CD4-positive, alpha-beta T cell treated with Interferon gamma for 1 hour (primary cell): ENCODE measurements at places on chromosomes 7 and 10.

DNA sequence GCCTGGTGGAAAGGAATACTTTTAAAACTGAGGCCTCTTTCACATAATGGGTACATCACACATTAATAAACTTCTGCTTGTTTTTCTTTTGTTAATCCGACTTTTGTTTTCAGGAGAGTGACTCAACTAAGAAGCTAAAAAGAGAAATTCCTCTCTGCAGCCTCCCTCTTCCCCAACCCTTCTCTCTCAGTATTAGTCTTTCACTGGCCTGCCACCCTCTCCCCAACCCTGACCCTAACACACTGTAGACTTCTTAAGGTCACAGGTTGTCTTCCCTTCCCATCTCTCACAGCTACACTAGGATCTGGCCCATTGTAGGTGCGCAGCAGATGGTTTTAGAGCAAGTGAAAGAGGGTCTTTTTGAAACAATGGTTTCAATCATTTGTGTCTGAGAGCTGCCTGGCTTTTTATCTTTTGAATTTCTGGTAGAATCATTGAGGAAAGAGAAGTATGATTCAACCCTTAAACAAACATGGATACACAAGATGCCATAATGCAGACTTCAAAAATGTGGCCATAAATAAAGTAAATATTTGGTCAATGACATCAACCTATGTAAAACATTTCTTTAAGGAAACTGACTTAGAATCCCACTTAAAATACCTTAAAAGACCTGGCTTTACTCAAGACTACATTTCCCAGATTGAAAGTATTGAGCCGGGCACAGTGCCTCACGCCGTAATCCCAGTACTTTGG, 17.9 kb upstream of the FFAR4 start:
- DNase-seq: no peak

GRCh38 chr7:151109094-151110048, 23.1 kb downstream of the AGAP3 start:
- DNase-seq: no peak

GRCh38 chr7:107471292-107472070, 1.6 kb downstream of the GPR22 start:
- DNase-seq: no peak

GRCh38 chr10:118501637-118502440, 93.6 kb downstream of the PRLHR start:
- no peak for DNase-seq

- DNase-seq: no peak
These were observed 5.9 kb downstream of the TSPAN33 start for GRCh38 chr7:129150199-129150996.
